ENCODE measurements at places on chromosomes 11 and 22.

GRCh38 chr22:41848468-41848867, 15.6 kb downstream of the SREBF2 start:
- DNase-seq: no peak

GRCh38 chr11:91513734-91514133, 710.9 kb upstream of the FAT3 start:
- DNase-seq: no peak

DNA sequence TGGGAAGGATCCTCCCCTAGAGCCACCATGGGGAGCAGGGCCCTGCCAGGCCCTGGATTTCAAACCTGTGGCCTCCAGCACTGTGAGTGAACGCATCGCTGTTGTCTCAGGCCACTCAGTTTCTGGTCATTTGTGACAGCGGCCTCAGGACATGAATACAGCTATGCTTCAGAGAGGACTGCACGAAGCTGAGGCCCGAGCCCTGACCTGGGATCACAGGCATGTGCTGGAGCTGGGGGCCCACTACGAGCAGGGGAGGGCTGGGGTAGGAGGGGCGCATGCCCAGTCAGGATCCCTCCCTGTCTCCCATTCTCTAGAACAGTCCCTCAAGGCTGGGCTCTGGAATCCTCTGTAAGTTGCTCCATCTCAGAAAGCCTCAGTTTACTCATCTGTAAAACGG, 242.1 kb downstream of the CTTN start:
- DNase-seq: no peak

GRCh38 chr11:121766991-121767390, 314.2 kb upstream of the SORL1-AS1 start:
- DNase-seq: no peak

GRCh38 chr11:124799348-124800225, 619 bp downstream of the MSANTD2 start:
- no peak for DNase-seq

GRCh38 chr11:112315057-112315720, 54.5 kb upstream of the PLET1 start:
- no peak for DNase-seq

DNA sequence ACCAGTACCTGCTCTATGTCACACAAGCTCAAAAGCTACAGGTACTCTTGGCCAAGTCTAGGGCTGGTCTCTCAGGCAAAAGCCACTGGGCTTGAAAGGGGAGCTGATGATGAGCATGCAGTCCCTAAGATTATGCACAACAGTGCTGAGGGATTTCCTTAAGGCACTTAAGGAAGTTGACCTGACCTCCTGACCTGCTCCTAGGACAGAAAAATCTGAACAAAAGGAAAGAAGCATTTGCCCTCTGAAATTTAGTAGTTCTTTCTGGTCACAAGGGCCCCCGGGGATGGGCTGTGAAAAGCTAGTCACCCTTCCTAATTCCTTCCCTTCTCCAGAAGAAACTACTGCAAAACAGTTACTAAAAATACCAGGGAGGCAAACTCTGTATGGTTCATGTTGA, 83.6 kb upstream of the PHOX2A start:
- DNase-seq: no peak

All from NCI-H1092 (cell line).